ENCODE measurements at places on chromosomes 11 and 22.

DNA sequence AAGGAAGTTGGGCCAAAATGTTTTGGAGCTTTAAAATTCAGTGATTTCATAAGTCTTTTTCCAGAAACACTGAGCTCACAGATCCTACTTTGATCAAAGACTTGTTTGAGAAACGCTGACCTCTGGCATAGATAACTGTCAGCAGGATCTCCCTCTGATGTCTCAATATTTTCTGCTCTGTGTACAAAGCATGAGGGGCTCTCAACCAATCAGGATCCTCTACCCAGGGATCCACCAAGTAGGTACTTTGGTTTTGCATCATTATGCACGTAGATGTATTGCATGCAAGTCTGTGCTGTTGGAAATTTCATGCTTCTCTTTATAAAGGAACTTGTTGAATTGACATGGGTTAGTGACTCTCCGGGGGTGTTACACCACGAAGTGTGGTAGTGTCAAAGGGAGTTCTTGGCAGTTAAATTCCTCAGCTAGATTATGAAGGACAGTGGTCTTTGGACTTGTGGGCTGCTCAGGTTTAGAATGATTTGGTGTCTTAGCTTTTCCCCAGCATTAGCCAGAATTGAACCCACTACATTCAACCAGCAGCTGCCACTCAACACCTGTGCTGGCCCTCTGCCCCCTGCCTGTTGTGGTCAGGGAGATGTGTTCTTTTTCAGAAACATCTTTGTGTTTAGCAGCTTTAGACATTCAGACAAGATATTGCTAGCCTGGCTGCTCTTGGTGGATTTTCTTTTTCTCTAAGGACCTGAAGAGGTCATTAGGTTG, 1.7 kb upstream of the DIXDC1 start:
- DNase-seq, result no peak

GRCh38 chr11:119361056-119361787, 14.7 kb upstream of the MFRP start:
- no peak for DNase-seq

DNA sequence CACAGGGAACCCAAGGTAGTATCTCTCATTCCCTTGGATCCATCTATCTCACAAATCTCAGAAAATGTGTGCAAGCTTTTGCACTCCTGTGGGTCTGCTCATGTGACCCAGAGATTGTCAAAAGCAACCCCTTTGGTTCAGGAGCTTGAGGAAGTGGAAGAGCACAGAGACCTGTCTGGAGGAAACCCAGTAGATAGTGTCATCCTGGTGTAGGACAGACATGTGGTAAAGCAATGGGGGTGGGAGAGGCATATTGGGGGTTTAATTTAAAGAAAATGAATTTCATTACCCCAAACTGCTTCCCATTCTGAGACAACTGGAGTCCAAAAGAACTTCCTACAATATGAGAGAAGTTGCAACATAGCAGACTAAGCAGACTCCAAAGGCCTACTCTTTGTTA, 5.8 kb upstream of the MS4A14 start:
- no peak for DNase-seq

DNA sequence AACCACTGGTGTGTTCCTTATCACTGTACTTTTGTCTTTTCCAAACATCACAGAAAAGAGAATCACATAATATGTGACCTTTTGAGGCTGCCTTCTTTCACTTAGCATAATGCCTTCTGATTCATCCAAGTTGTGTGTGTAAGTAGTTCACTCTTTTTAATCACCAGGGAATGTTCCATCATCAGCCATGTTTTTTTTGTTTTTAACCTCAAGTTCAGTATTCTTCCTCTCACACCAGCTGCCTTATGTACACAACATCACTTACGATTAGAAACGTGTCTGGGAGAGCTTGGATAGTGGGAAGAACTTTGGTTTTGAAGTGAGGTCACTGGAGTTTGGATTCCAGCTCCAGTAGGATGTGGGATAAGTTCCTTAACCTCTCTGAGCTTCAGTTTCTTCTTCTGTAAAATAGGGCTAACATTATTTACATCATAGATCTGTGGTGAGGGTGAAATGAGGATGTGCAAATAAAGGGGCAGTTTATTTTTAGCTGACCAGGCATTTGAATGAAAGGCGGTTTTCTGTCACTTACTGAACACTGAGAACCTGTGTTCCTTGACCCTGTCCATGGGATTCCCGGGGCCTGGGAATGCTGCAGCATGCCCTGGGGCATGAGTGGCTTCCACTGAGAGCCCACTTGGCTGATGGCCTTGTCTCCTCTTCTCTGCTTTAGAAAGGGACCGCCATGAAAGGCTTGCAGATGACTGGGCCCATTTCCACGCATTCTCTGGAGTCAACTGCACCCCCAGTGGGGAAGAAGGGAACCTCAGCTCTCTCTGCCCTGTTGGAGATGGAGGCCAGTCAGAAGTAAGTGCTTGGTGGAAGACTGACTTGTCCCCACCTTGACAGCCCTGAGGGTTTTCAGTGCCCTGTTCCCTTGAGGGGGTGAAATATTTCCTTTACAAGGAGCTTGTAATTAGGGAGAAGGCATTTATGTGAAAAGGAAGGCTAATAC, 92.6 kb downstream of the DEPDC5 start:
- no peak for DNase-seq

GRCh38 chr11:16356057-16356760, at the start of gene SOX6:
TSS of gene SOX6 (minus strand) at chr11:16356546. CDS start at chr11:16341248, 15,298 bp downstream.
- DNase-seq, result no peak

- no peak for DNase-seq
Observed at GRCh38 chr11:28727254-28727653, 619.1 kb downstream of the METTL15 start.

DNA sequence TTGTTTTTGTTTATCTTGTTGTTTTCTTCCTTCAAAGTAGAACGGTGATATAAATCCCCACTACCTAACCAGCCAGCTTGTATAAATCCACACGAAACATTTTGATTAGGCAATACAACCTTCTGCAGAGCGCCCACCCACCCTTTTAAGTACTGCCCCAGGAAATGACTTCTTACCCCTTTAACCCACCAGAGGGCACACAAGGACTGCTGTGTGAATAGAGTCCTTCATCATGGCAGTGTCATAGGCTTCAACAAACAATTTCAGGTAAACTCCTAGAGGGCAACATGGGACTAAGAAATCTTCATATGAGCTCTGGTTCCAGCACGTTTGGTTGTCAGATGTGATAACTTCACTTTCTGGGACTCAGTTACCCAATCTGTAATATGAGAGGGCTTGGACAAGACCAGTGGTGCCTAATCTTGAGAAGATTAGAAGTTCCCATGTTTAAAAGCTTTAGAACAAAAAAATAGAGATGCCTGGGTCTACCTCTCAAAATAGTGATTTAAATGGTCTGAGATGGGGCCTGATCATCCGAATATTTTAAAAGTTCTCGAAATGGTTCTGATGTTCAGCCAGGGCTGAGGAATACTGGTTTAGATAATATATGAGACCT, 56.1 kb downstream of the PIWIL4 start:
- no peak for DNase-seq

- no peak for DNase-seq
Observed at GRCh38 chr11:57513911-57514537, 1.5 kb downstream of the SLC43A1 start.

GRCh38 chr11:62708793-62709192, 1.3 kb downstream of the GNG3 start:
- DNase-seq, result no peak

DNA sequence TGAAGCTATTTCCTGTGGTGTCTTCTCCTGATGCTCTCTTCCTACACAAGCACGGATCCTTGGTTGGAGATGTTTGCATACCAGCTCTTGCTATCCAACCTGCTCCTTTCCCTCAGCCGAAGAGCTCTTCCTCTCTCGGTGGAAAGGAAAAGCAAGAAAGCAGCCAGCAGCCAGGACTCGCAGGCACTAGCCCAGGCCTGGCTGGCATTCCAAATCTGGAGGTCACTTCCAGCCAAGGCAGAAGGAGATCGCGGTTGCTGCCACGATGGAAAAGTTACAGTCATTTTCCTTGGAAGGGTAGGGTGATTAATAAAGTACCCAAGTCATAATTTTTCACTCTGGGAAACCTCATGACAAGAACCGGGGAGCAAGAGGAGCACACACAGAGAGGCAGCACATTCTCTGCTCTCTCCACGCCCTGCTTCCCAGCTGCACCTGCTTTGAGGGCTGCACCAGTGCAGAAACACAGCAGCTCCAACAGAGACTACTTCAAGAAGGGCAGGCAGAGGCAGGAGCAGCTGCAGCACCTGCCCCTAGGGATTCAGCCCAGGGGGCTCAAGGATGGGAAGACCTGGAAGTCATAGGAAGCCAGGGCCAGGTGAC, 399.3 kb downstream of the CADM1 start:
- DNase-seq, result no peak

GRCh38 chr11:61826930-61827570, 1.1 kb upstream of the FADS2 start:
- DNase-seq, result no peak

DNA sequence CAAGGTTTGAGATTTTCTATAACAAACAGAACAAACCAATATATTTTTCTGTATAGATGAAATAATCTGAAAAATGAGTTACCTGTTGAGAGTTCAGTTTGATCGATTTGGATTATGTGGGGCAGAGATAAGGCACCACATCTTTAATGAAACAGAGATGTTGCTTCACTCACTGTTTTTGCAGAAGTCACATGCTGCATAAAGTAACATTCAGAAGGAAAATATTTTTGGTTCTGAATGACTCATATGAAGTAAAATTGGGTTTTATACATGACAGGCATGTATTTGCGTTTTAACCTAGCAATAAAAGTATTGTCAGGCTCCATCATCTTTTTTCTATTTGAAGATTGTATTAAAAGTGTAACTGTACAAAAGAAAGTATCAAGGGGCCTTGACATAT, 77.8 kb downstream of the BBOX1 start:
- DNase-seq, result no peak

DNA sequence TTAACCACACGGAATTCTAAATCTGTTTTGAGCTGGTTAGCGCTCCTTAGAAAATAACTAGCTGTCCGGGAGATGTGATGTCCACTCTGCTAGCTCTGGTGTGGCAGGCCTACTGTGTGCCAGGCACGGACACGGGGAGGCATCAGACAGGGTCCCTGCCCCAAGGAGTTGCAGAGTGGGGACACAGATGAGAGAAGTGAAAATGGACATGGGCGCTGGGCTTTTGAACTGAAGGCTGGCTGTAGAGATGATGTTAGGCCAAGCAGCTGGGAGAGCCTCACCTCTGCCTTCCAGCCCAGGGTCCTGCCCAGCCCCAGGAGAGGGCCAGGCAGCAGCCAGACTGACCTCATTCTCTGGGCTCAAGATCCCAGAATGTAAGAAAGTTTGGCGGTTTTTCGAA, 368.6 kb downstream of the CTTN start:
- no peak for DNase-seq

DNA sequence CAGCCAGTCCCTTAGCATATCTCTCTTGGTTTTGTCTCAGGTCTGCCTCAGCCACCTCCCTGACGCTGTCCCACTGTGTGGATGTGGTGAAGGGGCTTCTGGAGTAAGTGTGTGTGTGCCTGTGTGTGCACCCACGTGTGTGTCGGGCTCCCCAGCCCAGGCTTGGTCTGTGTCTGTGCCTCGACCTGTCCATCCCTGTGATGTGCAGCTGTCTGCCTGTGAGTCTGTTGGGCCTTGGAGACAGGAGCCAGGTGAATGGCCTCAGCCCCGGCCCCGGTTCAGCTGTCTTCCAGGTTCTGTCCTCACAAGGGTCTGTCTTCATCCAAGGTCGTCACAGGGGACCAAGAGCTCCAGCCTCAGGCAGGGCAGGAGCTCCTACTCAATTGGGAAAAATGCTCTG, 9.8 kb downstream of the ATG16L2 start:
- no peak for DNase-seq

DNA sequence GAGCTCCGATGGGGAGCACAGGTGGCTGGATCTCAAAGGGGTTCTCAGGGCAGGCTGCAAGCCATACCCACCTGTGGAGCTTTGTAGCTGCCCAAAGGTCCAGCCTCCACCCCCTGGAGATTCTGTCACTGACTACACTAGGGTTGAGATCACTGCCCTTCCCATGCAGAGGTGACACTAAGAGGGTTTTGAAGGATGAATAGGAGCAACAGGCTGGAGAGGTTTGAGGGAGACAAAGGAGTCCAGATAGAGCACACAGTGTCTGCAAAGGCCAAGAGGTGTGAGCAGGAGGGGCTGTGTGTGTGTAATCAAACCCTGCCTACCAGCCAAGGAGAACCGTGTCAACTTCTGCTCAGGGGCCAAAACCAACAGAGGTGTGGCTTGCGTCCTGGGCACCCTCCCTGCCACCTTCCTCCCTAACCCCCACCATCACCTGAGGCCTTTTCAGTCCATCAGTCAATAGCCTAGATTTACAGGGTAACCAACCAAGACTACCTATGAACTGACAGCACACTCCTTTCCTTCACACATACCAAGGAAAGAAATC, 43.0 kb upstream of the WNT11 start:
- DNase-seq, result no peak

DNA sequence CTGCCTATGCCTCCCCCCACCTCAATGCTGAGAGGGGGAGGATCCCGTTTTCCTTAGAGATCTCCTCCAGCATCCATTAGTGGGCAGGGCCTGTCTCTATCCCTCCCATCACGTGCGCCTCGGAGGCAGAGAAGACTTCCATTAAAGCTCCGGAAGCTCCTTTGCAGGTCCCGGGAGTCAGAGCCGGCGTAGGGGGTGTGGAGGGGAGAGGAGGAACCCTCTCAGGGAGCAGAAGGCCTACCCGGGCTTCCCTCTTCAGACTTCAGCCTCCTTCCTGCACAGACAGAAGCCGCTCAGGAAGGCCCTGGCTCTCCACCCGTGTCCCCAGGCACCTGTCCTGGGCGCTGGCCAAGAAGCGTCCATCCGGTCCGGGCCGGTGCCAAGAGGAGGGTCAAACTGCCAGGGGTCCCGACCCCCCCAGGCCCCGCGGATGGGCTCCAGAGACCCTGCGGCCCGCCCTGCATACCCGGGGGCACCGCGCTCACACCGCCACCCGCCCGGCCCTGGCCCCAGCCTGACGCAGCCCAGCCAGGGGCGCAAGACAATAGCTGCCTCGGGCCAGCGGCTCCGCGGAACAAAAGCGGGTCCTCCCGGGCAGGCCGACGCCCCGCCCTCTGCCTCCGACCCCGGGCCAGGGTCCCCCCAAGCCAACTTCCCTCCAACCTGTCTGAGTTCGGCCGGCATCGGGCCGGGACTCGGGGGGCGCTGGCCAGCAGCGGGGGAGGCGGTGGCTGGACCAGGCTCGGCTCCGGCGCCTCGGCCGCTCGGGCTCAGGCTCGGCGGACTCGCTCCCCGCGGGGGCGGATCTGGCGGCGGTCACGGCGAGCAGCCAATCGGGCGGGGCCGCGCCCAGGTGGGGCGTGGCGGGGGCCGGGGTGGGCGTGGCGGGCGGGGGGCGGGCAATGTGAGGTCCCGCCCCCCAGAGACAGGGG, 29.9 kb downstream of the ARVCF start:
- peak; percentile 35 for DNase-seq

DNA sequence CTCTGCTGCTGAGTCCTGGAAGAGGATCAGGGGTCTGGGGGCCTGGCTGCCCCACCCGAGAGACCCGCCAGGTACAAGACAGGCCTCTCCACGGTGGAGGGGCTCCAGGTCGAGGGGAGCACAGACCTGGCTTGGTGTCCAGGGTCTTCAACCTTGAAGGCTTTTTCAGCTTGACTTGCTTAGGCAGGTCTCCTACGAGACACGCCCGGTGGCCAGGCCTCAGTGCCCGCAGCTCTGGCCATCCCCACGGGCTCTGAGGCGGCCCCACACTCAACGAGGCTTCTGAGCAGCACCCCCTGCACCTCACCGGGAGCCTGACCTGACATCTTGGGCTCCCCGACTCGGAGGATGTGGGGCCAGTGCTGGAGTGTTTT, 6.6 kb upstream of the PLXNB2 start:
- DNase-seq, result no peak

- DNase-seq, result no peak
Observed at GRCh38 chr11:78319453-78319955, 98.1 kb downstream of the GAB2 start.

Data from stimulated activated CD8-positive, alpha-beta memory T cell treated with anti-CD3 and anti-CD28 coated beads, Interleukin-4, amount 100 ng/mL, for 1 hour (primary cell).